Hepatic stellate cell (primary cell): ENCODE measurements at places on chromosomes 11 and 22.

- DNase-seq = no peak
Measured at GRCh38 chr22:30665786-30666185, 1.9 kb downstream of the DUSP18 start.

GRCh38 chr11:47356129-47356997, 3.9 kb upstream of the MYBPC3 start:
- no peak for DNase-seq

GRCh38 chr22:44479662-44480061, 18.4 kb downstream of the RTL6 start:
- no peak for DNase-seq

- DNase-seq = no peak
Measured at GRCh38 chr11:115710980-115711379, 206.8 kb upstream of the CADM1 start.

- no peak for DNase-seq
Measured at GRCh38 chr11:34654483-34655334, 33.8 kb downstream of the EHF start.
